ENCODE measurements at places on chromosomes 2 and 18.

- DNase-seq = no peak
Measured at GRCh38 chr2:151336863-151337371, 20.5 kb upstream of the TNFAIP6 start.

GRCh38 chr2:209395652-209396051, 28.2 kb upstream of the MAP2 start:
- no peak for DNase-seq

DNA sequence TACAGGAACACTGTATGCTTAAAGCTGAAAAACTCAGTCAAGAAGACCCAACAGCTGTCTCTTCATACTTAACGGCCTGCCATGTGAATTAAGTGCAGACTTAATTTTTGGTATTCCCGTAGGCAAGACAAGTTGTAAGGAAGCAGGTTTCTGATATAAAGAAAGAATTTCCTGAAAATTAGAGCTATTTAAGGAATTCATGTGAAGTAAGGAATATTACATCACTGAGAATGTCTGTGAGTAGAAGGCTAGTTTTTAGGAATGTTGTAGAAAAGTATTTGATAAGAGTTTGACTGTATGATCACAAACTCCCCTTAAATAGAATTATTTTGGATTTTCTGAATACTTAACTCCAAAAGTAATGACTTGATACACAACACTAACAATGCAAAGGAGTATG, 51.0 kb downstream of the WDR33 start:
- no peak for DNase-seq

GRCh38 chr2:48471048-48471474, 58.9 kb upstream of the STON1 start:
- peak; percentile 39 for DNase-seq

DNA sequence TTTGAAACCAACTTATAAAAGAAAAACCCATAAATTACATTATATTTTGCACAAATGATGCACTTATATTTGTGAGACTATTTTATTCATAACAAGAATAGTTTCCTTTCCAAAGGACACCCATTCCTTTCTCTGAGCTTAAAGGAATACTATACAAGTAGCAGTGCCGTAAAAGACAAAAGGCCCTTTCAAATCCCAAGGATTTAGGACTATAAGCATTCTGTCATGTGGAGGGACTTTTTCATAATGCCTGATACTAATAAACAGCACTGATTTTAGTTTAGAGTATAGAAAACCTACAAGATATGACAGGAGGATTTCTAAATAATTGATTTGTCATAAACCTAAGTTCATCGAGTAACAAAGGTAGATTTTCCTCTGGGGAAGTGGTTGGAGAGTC, 1134.2 kb upstream of the ZEB2 start:
- no peak for DNase-seq

- peak; percentile 4 for DNase-seq
Measured at GRCh38 chr2:174442546-174443510, 44.0 kb downstream of the GPR155 start.
